Thoracic aorta (tissue), 2 donors: ENCODE measurements at places on chromosomes 1 and 21. TPM values are rescaled to one million over a fixed set of nuclear protein-coding genes. Genes with fewer than 3 reads are reported as not detected.

DNA sequence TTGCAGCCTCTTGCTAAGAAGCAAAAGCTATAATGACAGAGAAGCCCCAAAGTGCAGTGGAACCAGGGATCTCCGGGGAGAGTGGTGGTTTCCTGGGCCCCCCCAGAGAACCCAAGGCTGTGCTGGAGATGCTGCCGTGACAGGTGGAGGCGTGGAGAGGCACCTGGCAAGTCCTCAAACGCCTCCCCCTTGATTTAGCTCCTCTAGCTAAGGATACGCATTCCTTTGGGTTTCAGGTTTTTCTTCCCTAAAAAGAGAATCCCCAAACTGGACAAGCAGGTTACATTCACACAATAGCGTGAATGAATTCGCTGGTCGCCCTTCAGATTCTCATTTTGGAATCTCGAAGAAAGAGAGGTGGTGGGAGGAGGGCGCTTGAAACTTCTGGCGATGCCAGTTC, 853 bp upstream of the ATP1A1 start:
- H3K27ac ChIP-seq = peak overlapping the region; percentile 97
- no peaks in the 10 kb centered on the region for H3K27me3 ChIP-seq
- H3K4me3 ChIP-seq = peak overlapping the region; percentile 95
- DNase-seq = no peak

DNA sequence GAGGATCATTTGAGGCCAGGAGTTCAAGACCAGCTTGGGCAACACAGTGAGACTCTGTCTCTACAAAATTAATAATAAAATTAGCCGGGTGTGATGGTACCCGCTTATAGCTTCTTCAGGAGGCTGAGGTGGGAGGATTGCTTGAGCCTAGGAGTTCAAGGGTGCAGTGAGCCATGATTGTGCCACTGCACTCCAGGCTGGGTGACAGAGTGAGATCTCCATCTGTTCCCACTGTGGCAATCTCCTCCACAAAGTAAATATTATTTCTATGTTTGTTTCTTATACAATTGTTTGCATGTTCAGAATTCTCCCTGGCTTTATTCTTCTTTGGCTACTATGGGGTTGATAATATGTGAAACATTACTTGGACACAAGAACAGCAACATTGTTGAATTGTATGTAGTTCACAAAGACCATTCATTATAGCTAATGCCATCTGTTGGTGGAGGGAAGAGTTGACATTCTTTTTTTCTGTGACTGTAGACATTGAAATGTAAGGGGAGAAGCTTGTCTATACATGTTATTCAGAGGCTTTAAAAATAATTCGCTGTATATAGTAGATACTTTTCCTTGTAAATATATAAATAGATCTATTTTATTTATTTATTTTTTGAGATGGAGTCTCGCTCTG, 47.8 kb upstream of the SRSF10 start:
- no peak overlapping the region for H3K27ac ChIP-seq
- no peaks in the 10 kb centered on the region for H3K27me3 ChIP-seq
- H3K36me3 ChIP-seq = no peaks in the 10 kb centered on the region
- H3K4me3 ChIP-seq = no peak overlapping the region
- peaks cover 3% of the 10 kb centered on the region for H3K4me1 ChIP-seq

DNA sequence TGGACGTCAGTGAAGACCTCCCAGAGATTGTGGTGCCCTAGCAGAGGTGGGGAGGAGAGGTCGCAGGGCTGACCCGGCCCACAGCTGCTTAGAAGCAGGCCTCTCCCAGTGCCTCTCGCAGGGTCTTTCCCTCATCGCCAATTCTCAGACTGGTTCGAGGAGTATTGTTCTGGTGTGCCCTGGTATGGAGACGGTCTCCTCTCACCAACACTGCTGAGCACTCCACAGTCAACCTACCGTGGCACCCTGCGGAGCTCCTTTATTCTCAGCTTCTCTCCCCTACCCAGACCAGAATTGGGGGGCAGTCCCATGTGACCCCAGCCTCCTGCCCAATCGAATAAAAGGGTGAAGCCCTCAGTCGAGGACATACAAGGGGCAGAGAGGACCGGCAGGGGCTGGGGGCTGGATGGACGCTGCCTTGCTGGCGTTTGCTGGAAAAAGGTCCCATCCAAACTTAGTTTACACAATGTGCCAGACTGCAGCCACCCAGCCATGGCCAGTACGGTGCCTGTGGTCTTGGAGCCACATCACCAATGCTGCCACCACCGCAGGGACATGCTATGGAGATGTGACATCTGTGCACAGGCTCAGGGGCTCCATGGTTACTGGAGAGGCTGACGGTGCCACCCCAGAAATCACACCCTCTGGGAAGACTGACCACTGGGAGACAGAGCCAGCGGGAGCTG, 80.8 kb downstream of the STUM start:
- no peaks in the 10 kb centered on the region for H3K27me3 ChIP-seq
- peaks cover 31% of the 10 kb centered on the region for H3K4me1 ChIP-seq
- no peak overlapping the region for H3K4me3 ChIP-seq
- no peaks in the 10 kb centered on the region for H3K36me3 ChIP-seq

GRCh38 chr1:15212954-15213291, 34.1 kb upstream of the FHAD1 start:
- H3K27me3 ChIP-seq = no peaks in the 10 kb centered on the region
- H3K4me1 ChIP-seq = peaks cover 43% of the 10 kb centered on the region
- no peak for DNase-seq
- H3K27ac ChIP-seq = peak overlapping the region; percentile 72

GRCh38 chr1:109963864-109964263, 20.7 kb upstream of the AHCYL1 start:
- H3K4me3 ChIP-seq = no peak overlapping the region
- no peaks in the 10 kb centered on the region for H3K36me3 ChIP-seq
- peaks cover 13% of the 10 kb centered on the region for H3K4me1 ChIP-seq
- no peaks in the 10 kb centered on the region for H3K27me3 ChIP-seq

- peak overlapping the region; percentile 71 for H3K4me3 ChIP-seq
- H3K27ac ChIP-seq = peak overlapping the region; percentile 66
- DNase-seq = no peak
- no peaks in the 10 kb centered on the region for H3K27me3 ChIP-seq
- peaks cover 9% of the 10 kb centered on the region for H3K4me1 ChIP-seq
- H3K36me3 ChIP-seq = no peaks in the 10 kb centered on the region
These were observed 609 bp downstream of the PIGK start for GRCh38 chr1:77218477-77219165.

GRCh38 chr1:4573526-4573925, 80.9 kb upstream of the AJAP1 start:
- no peak for DNase-seq
- no peak overlapping the region for H3K4me3 ChIP-seq
- H3K27ac ChIP-seq = no peak overlapping the region
- H3K4me1 ChIP-seq = no peaks in the 10 kb centered on the region
- H3K27me3 ChIP-seq = no peaks in the 10 kb centered on the region

GRCh38 chr1:216621536-216621935, 101.7 kb downstream of the ESRRG start:
- H3K27me3 ChIP-seq = no peaks in the 10 kb centered on the region
- no peak overlapping the region for H3K27ac ChIP-seq
- no peak for DNase-seq
- H3K4me1 ChIP-seq = no peaks in the 10 kb centered on the region

DNA sequence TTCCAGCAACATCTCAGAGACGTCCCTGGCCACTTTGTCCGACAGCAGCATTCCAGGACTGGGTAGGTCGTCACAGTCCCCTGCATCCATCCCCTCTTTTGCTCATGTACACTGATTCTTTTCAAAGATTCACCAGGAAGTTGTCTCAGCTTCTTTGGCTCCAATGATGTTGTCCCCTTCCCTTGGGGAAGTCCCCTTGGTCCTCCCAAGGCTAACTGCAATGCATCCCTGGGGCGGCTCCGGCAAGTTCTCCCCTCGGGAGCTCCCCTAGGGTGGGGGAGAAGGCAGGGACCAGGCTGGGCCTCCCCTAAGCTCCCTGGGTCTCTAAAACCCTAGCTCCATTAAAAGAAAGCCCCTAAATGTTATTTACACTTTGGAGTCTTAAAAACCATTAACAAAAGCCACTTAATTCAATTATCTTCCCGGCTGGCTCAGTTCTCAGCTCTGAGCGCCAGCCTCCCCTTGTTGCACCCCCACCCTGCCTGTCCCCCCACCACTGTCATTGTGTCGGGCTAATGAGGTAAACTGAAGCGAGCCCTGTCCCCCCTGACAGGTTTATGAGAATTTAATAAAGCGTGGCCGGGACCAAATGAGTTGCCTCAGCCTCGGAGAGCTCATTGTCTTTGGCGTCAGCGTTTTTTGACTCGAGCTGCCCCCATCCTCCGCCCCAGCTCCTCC, 25.3 kb downstream of the KNCN start:
- no peaks in the 10 kb centered on the region for H3K36me3 ChIP-seq
- no peak overlapping the region for H3K27ac ChIP-seq
- DNase-seq = no peak
- H3K4me3 ChIP-seq = no peak overlapping the region
- no peaks in the 10 kb centered on the region for H3K27me3 ChIP-seq

Gene BACH1
- total RNA-seq = 47.0 TPM

DNA sequence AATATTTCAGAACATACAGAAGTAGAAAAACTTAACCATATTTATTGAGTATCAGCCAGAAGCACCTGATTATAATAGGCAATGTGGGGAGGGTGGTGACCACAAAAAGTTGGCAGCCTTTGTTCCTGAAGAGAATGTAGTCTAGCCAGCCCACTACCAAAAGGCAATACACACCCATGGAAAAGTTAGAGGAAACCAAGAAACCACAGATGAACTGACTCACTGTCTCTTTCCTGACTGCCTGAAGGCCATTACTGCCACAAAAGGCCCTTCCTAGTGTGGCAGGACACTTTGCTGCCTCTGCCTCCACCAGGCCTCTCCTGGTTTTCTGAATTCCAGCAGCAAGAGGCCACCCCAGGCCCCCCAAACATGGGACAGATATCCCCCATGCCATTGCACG, 14.6 kb upstream of the PROX1 start:
- no peaks in the 10 kb centered on the region for H3K4me1 ChIP-seq
- no peaks in the 10 kb centered on the region for H3K27me3 ChIP-seq
- no peak overlapping the region for H3K27ac ChIP-seq
- DNase-seq = no peak
- no peak overlapping the region for H3K4me3 ChIP-seq
- no peaks in the 10 kb centered on the region for H3K36me3 ChIP-seq

Gene FYB2
- total RNA-seq = not detected

DNA sequence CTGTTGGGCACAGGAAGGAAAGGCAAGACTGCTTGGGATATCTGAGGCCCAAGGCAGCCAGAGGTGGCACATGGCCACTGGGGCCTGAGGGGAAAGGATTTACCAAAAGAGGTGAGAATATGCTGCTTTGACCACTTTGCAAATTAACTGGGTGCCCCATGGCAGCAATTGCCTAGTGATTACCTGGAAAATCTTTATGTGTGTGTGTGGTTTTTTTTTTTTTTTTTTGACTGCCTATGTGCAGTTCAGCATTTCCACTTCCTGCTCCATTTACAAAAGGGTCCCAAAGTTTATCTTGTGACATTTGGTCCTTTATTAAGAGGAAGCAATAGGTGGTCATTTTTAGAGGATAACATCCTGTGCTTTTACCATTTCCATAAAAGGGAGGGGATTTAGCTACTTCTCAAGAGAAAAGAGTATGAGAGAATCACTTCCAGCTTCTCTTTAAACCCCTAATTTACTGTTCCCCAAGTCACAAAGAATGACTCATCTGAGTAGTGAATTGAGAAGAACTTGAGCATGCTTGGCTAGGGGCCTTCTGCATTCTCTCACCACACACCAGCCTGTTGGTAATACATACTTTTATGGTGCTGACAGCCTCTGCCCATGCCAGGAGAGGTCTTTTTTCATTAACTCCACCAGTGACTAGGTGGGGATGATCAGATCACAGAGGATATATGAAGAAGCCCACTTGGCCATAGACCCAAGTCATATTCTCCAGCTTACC, 52.1 kb downstream of the SYDE2 start:
- H3K27ac ChIP-seq = no peak overlapping the region
- H3K4me3 ChIP-seq = no peak overlapping the region
- H3K4me1 ChIP-seq = no peaks in the 10 kb centered on the region
- H3K36me3 ChIP-seq = no peaks in the 10 kb centered on the region
- no peaks in the 10 kb centered on the region for H3K27me3 ChIP-seq

Gene ZCCHC17
- total RNA-seq = 21.7 TPM

DNA sequence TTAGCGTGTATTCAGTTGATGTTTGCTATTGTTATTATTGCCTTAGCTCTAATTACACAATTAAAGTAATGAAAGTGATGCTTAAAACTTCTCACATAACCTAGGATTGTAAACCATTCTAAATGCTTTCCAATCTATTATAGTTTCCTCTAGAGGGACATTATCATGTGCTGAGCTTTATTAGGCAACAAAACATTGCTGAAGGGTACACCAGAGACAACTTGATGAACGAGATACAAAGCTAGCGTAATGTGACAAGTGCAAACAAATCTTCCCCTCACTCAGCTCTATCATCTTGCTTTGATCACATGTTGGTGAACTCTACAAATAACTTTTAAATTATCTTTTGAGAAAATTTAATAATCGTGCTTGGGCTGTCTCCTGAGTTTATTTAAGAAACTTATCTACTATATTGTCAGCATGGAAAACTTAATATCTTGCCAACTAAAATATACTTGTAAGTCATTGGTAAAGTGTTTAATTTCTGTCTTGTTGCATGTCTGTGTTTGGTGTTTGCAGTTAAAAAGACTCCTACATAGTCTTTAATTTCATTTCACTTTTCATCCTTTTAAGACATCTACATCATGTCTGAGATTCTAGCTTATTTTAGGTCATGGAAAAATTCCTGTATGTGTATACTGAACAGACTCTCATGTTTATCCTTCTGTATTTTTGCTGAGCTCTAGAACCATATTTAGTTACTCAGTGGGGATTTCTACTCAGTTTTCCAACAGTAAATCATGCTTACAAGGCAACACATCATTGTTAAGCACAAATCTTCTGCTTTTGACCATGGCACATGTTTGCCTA, 104.2 kb upstream of the ADAMTS5 start:
- DNase-seq = no peak
- no peak overlapping the region for H3K4me3 ChIP-seq
- no peaks in the 10 kb centered on the region for H3K36me3 ChIP-seq
- no peaks in the 10 kb centered on the region for H3K27me3 ChIP-seq
- H3K4me1 ChIP-seq = no peaks in the 10 kb centered on the region

Gene AGBL4
- total RNA-seq = not detected

Gene ERO1B
- 20.8 TPM for total RNA-seq

DNA sequence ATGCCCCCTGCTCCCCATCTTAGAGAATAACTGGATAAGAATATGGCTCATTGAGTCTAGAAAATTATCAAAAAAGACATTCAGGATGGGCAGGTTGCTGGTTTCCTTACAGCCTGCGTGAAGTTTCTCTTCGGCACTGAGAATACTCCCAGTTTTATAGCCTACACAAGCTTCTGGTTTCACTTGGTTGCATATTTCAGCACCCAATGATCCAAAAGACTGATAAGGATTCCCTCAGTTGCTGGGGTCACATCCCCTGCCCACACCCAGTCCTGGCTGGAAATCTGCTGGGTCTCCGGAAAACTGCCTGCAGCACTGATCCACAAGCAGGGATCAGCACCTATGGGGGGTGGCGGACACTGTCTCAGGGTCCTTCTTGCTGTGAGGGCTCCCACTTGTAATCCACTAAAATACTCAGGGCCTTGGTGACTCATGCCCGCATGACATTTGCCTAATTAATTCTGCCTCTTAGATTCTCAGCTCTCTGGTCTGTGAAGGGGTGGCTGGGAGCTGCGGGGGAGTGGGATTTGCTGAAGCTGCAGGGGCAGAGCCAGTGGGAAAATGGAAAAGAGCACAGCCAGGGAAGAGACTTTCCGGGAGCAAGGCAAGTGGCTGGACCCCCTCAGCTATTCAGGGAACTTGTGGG, 142.5 kb downstream of the ZNF648 start:
- no peak for DNase-seq
- no peak overlapping the region for H3K27ac ChIP-seq
- H3K4me1 ChIP-seq = no peaks in the 10 kb centered on the region

GRCh38 chr1:1858382-1859086, 32.4 kb downstream of the GNB1 start:
- peak overlapping the region; percentile 57 for H3K4me3 ChIP-seq
- peak; percentile 48 for DNase-seq
- no peaks in the 10 kb centered on the region for H3K36me3 ChIP-seq
- H3K27ac ChIP-seq = peak overlapping the region; percentile 71
- peaks cover 56% of the 10 kb centered on the region for H3K4me1 ChIP-seq
- no peaks in the 10 kb centered on the region for H3K27me3 ChIP-seq

Gene SOD1
- total RNA-seq = 215 TPM
